ENCODE measurements at places on chromosomes 7 and 10.

DNA sequence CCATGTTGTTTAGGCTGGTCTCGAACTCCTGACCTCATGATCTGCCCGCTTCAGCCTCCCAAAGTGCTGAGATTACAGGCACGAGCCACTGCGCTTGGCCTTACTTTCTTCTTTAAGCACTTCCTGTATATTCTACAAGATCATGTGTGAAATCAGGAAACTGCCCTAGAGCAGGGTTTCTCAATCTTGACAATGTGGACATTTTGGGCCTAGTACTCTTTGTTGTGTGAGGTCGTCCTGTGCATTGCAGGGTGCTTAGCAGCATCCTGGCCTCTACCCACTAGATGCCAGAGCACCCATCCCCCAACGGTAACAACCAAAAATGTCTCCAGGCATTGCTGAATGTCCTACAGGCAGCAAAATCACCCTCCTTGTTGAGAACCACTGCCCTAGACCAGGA, 24.7 kb downstream of the RRP12 start:
- DNase-seq: no peak

DNA sequence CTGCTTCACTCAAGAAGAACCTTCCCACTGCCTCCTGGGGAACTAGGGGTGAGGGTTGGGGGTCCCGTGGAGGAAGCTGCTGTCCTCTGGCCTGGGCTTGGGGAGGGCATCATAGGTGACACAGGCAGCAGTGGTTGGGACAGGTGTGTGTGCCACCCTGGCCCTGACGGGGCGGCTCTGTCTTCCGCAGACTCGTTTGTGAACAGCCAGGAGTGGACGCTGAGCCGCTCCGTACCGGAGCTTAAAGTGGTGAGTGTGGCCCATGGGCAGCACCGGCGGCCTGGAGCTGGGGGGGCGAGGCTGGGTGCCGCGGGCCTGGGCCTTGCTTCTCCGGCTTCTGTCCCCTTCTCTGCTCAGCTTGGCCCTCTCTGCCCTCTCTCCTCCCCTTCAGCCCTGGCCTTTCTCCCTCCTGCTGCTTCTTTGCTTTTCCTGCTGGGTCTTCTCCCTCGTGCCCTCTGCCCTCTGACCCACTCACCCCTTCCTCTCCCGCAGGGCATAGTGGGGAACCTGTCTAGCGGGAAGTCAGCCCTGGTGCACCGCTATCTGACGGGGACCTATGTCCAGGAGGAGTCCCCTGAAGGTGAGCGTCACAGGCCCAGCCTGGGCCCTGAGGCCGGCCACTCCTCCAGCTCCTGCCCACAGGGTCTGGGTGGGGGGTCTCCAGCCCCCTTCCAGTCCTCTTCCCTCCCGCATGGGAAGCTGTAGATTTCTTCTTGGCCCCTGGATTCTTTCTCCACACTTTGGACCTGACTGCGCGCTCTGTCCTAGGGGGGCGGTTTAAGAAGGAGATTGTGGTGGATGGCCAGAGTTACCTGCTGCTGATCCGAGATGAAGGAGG, 30.5 kb downstream of the AGAP3 start:
- DNase-seq: no peak

GRCh38 chr7:131537571-131537978, 18.9 kb downstream of the PODXL start:
- DNase-seq: no peak

- no peak for DNase-seq
Measured at GRCh38 chr7:101258243-101258731, 13.4 kb upstream of the FIS1 start.

DNA sequence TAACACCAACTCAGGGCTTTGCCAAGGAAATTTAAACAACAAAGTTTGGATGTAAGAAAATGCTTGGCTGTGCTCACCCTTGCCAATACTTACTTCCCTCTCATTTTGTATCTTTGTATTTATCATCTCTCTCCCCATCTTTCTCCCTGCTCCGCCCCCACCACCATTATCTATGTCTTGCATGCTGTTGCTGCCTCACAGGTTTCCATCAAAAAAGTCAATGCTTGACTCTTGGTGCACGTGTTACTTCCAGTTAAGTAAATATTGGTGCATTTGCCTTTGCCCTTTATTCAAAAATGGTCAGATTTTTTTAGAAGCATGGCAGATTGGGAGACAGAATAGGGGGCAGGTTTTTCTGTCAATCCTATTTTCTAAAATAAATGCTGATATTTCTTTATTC, 626.0 kb downstream of the ACTR3B start:
- DNase-seq: no peak

Data from stimulated activated CD8-positive, alpha-beta memory T cell treated with anti-CD3 and anti-CD28 coated beads, Interleukin-4, amount 100 ng/mL, for 4 hours (primary cell).